Effector CD8-positive, alpha-beta T cell (primary cell): ENCODE measurements at places on chromosomes 12 and 14.

- DNase-seq, result no peak
Measured at GRCh38 chr14:21268617-21269251, 508 bp downstream of the HNRNPC start.

GRCh38 chr12:104605685-104606084 lies 148.9 kb downstream of the CHST11 start:
- no peak for DNase-seq

GRCh38 chr14:64868379-64868778 lies 11.3 kb downstream of the SPTB start:
- DNase-seq, result no peak

GRCh38 chr14:22598099-22598895 lies at the start of gene ABHD4:
Gene ABHD4, plus strand, starts transcription at chr14:22598300. Its CDS starts 7 bp downstream, at chr14:22598307.
- peak; percentile 49 for DNase-seq

GRCh38 chr14:103576371-103577024 lies 13.7 kb downstream of the COA8 start:
- DNase-seq, result no peak

- no peak for DNase-seq
Measured at GRCh38 chr14:103194256-103195045, 71.2 kb downstream of the TNFAIP2 start.

DNA sequence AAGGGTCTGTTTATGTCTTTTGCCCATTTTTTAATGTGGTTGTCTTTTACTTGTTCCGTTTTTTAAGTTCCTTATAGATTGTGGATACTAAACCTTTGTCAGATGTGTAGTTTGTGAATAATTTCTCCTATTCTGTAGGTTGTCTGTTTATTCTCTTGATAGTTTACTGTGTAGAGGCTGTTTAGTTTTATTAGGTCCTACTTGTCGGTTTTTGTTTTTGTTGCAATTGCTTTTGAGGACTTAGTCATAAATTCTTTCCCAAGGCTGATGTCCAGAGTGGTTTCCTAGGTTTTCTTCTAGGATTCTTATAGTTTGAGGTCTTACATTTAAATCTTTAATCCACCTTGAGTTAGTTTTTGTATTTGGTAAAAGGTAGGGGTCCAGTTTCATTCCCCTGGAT lies 33.9 kb downstream of the SLC39A9 start:
- no peak for DNase-seq

DNA sequence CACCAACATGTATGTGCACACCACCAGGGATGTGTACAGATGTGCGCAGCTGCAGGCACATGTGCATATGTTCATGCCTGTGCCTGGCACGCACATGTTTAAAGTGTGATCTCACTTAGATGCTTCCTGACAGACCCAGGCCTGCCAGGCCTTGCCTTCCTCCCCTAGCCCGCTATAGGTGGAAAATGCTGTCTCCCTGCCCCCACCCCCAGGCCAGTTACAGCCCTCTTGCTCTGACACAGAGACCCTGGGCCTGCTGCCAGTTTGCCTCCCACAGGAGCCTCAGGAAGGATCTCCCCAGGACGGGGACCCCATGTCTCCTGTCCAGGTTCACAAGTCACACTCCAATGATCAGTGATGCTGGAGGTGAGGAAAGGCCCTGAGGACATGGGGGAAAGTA lies 21.6 kb downstream of the FIGNL2 start:
- no peak for DNase-seq

- no peak for DNase-seq
Measured at GRCh38 chr14:54444681-54445080, 3.5 kb upstream of the CNIH1 start.

DNA sequence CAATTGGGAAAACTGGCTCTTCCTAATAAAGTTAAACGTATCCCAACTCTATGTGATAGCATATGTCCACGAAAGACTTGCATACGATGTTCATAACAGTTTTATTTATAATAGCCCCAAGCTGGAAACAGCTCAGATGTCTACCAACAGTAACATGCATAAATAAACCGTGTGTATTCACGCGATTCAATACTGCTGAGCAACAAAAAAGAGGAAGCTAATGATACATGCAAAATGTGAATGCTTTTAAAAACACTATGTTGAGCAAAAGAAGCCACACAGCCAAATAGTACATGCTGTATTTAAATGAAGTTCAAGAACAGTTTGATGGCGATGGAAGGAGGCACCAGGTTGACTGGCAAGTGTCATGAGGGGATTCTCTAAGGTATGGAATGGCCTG lies 55.7 kb downstream of the TRIM9 start:
- no peak for DNase-seq

GRCh38 chr14:59020382-59020781 lies 168.1 kb upstream of the DAAM1 start:
- DNase-seq, result no peak

- no peak for DNase-seq
Measured at GRCh38 chr12:48990552-48990951, 8.6 kb downstream of the DDN start.

GRCh38 chr12:14260011-14260993 lies 105.2 kb upstream of the ATF7IP start:
- DNase-seq, result no peak

GRCh38 chr14:85483037-85483436 lies 46.9 kb upstream of the FLRT2 start:
- DNase-seq, result no peak

- DNase-seq, result no peak
Measured at GRCh38 chr12:4210183-4210582, 63.4 kb upstream of the CCND2 start.

DNA sequence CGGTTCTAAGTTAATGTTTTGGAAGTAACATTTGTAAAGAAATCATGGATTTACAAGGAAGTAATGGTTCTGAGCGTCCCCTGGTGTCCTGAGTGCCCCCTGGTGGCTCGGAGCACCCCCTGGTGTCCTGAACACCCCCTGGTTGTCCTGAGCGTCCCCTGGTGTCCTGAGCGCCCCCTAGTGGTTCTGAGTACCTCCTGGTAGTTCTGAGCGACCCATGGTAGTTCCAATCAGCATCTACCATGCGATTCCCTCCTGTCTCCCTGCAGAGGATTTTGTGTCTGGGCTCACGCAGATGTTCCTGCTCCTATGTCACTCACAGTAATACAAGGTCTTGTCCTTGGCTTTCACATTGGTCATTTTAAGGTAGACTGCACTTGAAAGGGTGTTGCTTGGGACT lies 1352.9 kb downstream of the TMEM121 start:
- peak; percentile 24 for DNase-seq

DNA sequence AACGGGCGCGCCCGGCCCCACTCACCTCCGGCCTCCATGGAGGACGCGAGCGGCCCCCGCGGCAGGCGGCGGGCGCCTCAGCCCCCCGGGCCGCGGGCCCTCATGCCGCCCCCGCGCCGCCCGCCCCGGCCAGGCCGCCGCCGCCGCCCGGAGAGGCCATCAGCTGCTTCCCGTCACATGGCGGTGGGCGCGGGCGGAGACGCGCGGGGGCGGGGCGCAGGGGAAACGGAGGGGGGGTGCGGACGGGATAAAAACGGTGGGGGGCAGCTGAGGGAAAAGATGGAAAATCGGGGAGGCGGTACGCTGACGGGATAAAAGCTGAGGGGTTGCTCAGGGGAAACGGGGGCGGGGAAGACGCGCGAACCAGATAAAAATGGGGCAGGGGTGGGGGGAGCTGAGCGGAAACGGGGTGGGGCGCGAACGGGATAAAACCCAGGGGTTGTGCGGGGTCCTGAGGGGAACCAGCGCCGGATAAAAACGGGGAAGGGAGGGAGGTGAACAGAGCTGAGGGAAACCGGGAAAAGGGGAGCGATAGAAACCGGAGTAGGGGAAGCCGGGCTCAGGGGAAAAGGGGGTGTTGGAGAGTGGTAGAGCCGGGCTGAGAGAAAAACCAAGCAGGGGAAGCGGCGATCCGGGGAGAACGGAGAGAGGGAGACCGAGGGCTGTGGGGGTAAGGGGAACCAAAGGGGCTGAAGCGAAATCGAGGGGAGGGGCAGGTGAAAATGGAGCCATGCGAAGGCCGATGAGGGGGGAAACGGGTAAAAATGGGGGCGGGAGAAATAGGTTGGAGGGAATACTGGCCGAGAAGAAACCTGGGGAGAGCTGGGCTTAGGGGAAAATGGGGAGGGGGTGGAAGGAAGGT lies at the start of gene WSB2:
TSS of gene WSB2 (minus strand) at position 169 of the 862 bp plus-strand sequence. CDS start at position 38, 131 bp downstream.
- peak; percentile 29 for DNase-seq

GRCh38 chr14:102902086-102902485 lies 20.4 kb upstream of the AMN start:
- no peak for DNase-seq

GRCh38 chr12:132036063-132036683 lies 86.4 kb downstream of the EP400 start:
- no peak for DNase-seq

- DNase-seq, result no peak
Measured at GRCh38 chr12:50087151-50087550, 2.0 kb downstream of the SMARCD1 start.

DNA sequence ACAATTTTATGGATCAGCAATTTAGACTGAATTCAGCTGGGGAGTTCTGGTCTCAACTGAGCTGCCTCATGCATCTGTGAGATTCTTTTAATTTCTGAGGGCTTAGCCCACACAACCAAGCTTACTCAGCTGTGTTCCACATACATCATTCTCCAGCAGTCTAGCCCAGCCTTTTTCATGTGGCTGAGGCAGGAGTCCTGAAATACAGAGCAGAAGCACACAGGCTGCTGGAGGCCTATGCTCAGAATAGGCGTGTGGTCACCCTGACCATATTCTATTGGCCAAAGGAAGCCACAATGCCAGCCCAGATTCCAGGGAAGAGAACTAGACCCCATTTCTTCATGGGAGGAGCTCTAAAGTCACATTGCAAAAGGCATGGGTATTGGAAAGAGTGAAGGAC lies 72.3 kb upstream of the DHRS4 start:
- no peak for DNase-seq

GRCh38 chr14:85223667-85224066 lies 306.3 kb upstream of the FLRT2 start:
- DNase-seq, result no peak

DNA sequence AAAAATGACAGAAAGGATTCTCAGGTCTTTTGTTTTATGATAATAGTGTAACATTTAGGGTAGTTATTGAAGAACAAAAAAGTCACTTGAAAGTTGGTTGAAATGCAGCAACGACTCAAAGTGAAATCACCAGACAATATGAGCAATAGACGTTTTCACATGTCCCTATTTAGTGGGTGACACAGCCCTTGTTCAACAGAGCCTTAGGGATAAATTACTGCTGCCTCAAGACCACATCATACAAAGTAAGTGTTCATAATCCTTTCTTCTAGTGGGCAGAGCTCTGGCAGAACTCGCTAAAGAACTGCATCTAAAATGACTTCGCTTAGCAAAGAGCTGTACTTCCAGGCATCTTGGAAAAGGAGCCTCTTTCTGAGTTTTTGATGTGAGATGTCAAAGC lies 128.5 kb upstream of the LMNTD1 start:
- no peak for DNase-seq

- DNase-seq, result no peak
Measured at GRCh38 chr12:123807670-123808069, 45.6 kb downstream of the DNAH10 start.

GRCh38 chr12:23169696-23170013 lies 544.7 kb downstream of the ETNK1 start:
- no peak for DNase-seq

GRCh38 chr14:64806202-64806861 lies 73.4 kb downstream of the SPTB start:
- no peak for DNase-seq

DNA sequence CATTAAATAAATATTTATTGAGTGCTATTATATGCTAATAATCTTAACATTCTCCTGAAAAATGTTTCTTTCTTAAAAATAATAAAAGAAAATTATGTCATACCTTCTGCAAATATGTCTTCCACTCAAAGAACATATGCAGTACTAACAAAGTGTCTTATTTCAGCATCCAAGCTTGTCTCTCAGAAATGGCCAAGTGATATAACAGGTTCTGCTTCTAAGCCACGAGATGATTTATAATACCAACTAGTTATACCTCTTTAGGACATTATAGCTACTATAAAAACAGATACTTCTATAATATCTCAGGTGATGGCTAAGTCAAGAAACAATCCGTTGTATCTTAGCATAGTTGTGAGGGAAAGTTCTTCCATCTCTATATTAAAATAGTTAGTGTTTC lies 128.1 kb upstream of the ARID2 start:
- no peak for DNase-seq

DNA sequence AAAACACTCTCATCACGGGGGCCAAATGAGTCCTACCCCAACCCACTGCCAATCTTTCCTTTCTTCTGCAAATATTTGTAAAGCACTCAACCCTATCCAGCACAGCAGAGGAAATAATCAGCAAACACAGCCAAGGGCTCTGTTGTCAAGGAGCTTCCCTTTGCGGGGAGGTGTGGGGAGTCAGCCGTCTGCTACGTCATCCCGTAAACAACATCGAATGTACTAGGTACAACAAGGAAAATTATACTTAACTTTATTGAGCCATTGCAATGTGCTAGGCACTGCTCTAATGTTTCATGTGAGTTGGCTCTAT lies 22.8 kb downstream of the TMEM63C start:
- DNase-seq, result no peak

DNA sequence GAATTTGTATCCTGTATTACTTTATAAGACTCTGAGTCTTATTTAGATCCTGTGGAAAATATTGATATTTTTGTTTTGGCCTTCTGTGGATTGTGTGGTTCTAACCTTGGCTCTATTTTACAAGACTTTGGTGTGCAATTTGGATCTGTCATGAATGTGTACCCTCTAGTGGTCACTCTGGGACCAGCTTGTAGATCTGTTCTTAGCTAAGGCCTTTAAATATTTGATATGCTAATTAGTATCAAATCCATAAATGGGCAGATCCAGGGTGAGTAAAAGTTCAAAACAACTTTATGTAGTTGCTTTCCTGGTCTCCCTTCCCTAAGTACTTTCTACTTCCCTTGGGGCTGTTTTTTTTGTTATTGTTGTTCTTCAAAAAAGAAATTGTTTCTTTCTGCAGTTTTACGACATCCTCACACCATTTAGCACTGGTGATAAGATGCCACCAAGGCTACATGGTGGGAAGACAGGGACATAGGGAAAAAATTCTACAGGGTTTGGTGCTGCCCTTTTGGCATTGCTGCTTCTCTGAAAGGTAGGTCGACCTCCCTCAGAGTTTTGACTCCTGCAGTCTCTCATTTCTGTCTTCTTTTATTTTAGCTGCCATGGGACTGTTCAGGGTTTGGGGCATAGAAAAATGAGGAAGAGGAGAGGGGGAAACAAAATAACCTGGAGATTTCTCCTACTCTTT lies 238.5 kb downstream of the GPHN start:
- DNase-seq, result no peak

- DNase-seq, result no peak
Measured at GRCh38 chr14:86797075-86797351, 1196.0 kb downstream of the GALC start.

DNA sequence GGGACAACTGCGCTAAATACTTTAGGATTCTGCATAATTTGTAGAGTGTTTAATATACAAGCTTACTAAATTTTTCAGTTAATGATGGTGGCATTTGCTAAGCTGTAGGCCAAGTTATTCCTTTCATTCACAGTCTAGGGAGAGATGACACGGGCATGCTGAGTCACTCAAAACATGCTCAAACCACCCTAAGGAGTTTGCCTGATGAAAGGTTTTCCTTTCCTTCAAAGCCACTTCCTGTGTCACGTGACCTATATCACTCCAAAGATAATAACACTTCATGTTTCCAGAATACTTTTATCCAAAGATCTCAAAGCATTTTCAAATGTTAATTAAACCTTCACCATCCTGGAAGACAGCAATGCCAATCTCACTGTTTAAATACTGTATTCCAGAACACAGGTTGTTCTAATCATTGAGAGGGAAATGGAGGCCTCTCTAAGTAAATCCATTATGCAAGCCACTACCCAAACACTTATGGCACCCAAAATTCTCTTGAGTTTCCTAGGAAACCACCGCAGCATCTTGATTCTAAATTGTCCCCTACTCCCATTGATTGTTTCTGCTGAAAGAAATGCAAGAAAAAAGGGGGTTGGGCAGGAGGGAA lies 207.0 kb upstream of the CDKN3 start:
- DNase-seq, result no peak
